ENCODE measurements at places on chromosomes 6 and 20.

- DNase-seq, result no peak
These were observed 48.9 kb downstream of the WDR27 start for GRCh38 chr6:169652896-169653295.

DNA sequence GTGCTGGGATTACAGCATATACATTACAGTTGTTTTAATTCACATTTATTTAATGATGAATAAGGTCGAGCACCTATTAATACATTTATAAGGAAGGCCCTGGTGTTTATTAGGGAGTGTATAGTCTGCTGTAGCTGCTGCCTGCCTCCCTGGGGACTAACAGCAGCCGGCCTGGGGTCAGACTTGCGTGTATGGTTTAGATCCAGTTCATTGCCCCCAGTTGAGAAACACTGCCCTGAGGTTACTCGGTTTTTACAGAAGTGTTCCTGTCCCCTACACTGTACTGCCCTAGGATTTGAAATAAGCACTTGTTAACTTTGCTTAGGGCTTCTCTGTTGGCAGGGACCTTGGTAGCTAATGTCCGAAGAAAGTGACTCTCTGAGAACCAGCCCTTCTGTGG lies 4.0 kb downstream of the TTPAL start:
- no peak for DNase-seq

- no peak for DNase-seq
These were observed 1.4 kb downstream of the LAMP5 start for GRCh38 chr20:9515741-9516233.

- DNase-seq, result no peak
These were observed 586.8 kb upstream of the JAG1 start for GRCh38 chr20:11260611-11261010.

- DNase-seq, result no peak
These were observed 196.0 kb downstream of the BTBD3 start for GRCh38 chr20:12113468-12114371.

- peak; percentile 42 for DNase-seq
These were observed 69.1 kb upstream of the PBOV1 start for GRCh38 chr6:138287144-138287955.

DNA sequence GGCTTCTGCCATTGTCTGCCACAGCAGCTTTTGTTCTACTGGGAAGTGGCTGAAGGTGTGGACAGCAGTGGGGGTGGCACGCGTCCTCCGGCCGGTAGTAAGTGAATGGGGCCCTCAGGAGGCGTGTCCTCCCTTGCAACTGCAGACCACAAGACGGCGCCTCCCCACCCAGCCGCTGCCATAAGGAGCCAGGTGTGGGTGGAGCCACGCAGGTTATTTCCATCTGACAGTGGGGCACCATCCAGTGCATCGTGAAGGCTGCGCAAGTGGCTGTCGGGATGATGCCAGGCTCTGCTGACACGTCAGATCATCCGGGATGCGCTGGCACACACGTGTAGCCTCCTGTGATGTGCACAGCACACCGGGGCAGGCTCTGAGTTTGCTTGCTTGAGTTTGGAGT lies 379.7 kb downstream of the CDH4 start:
- DNase-seq, result no peak

DNA sequence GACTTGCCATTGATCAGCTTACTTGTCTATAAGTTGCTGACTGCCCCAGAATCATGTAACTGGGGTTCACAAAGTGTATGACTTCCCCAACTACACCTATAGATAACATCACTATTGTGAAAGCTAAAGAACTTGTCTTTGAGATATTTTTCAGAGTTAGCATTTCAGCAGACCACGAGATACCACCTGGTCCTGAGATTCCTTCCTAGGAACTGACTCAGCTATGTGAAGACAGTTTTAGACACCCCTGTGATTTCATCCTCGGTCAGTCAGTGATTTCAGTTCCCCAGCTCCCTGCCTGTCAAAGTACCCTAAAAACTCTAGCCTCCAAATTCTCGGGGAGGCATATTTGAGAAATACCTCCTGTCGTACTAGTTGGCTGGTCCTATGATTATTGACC lies 62.4 kb downstream of the TXNDC5 start:
- DNase-seq, result no peak

- DNase-seq, result no peak
These were observed 345.2 kb upstream of the RSPO3 start for GRCh38 chr6:126773112-126773805.

GRCh38 chr20:50194831-50195523 lies 4.3 kb downstream of the CEBPB start:
- no peak for DNase-seq

DNA sequence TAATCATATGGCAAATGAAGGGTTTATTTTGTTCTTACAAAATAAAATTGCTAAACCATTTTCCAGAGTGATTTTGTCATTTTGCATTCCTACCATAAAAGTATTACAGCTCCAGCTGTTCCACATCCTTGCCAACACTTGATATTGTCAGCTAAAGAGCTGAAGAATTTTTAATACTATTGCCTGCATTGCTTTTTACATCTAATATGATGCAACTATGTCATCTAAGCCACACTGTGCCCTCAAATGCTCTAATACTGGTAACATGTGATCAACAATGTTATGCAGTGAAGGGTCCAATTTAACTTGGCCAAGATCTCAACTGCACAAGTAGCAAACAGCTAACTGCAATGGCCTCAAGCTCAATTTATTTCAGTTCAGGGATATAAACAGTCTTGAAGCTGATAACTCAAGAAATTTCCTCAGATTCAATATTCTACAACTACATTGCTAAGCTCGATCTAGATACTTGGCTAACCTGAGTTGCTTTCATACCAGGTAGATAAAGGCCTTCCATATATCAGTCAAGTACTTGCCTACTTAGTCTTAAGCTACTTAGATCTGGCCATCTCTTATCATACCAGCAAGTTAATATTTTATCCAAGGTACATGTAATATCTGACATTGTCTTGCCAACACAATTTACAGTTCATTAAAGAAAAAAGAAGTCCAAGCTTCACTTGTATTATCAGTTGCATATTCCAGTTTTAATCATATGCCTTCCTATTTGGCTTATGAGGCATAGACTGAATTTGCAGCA lies 17.0 kb downstream of the AKIRIN2 start:
- DNase-seq, result no peak

GRCh38 chr6:164303102-164303964 lies 888.8 kb downstream of the QKI start:
- DNase-seq, result no peak

DNA sequence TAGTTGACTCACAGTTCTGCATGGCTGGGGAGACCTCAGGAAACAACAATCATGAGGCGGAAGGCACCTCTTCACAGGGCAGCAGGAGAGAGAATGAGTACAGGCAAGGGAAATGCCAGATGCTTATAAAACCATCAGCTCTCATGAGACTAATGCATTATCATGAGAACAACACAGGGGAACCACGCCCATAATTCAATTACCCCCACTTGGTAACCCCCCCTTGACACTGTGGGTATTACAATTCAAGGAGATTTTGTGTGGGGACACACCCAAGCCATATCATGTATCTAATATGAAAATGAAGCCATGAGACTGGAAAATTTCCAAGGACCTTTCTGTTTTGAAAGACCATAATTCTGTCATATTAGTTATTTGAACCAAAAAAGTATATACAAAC lies 342.4 kb upstream of the PLCB4 start:
- DNase-seq, result no peak

- no peak for DNase-seq
These were observed 3.5 kb upstream of the APOBEC2 start for GRCh38 chr6:41049521-41049920.

DNA sequence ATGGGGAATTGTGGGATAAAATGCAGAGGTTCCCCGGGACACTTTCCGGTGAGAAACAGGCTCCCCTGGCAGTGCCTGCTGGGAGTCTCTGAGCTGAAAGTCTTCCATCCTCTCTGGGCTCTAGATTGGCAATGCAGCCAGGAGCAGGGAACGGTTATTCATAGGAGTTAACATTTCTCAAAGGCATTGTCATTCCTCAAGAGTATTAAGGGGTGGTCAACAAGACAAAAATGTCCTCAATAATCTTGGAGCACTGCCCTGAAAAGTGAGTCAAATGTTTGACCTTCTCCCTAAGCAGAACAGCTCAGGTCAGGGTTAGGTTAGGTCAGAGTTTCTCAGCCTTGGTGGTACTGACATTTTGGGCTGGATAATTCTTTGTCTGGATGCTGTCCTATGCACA lies 13.2 kb downstream of the BPIFB1 start:
- no peak for DNase-seq

DNA sequence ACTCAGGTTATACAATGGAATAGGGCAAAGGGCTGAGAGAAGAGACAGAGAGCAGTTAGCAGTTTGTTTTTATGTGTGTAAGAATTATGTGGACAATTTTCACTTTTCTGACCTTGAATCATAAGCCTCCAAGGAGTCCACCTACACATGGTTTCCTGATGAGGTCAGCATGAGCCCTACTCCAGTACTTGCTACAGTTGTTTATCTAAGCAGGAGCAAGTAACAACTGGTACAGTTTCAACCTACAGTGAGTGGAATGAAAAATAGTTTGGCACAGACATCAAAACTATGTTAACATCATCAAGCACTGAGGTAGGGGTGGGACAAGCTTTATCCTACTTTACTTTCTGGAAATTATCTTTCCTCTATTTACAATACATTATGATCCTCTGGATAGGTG lies 426.7 kb upstream of the ID4 start:
- DNase-seq, result no peak

- no peak for DNase-seq
These were observed 13.5 kb upstream of the BAG2 start for GRCh38 chr6:57158658-57159057.

- DNase-seq, result no peak
These were observed 498.9 kb downstream of the BCKDHB start for GRCh38 chr6:80605165-80605989.

DNA sequence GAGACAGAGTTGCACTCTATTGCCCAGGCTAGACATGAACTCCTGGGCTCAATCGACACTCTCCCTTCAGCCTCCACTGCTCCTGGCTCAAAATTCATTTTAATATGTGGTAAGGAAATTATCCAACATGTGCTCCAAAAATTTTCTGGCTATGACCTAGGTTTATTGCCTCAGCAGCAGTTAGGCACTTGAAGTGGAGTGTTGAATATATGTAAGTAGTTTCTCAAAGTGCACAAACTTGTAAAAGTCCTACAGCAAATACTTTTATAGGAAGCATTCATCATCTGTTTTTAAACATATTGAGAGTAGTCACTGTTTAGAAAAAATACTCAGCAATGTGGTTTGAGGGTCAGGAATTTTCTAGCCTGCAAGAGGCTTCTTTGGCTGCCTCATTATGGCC lies 13.2 kb downstream of the FILIP1 start:
- DNase-seq, result no peak

GRCh38 chr20:53713328-53714056 lies 119.9 kb upstream of the ZNF217 start:
- no peak for DNase-seq

- DNase-seq, result no peak
These were observed 197.4 kb upstream of the MOCS1 start for GRCh38 chr6:40131675-40132074.

DNA sequence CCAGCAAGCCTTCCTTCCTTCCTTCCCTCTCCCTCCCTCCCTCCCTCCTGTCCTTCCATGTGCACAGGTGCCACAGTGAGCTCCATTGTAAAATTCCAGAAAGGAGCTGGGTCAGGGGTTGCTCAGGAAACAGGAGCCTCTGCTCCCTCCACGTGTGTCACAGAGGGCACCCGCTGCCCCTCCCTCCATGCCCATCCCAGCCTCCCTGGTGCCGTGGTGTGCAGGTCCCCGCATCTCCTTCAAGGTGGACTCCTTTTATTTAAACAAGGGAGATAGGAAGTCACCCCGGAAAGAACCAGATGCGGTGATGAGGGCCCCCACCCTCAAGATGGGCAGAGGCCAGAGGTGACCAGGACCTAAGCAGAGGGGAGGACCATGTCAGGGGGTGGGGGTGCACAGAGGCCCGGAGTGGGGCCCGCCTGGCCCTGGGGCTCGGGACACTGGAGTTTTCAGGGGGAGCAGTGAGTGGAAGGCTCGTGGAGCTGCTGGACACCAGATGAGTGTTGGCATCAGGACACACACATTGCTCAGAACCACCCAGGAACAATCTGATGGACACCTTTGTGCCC lies 85.4 kb downstream of the DHX35 start:
- no peak for DNase-seq

DNA sequence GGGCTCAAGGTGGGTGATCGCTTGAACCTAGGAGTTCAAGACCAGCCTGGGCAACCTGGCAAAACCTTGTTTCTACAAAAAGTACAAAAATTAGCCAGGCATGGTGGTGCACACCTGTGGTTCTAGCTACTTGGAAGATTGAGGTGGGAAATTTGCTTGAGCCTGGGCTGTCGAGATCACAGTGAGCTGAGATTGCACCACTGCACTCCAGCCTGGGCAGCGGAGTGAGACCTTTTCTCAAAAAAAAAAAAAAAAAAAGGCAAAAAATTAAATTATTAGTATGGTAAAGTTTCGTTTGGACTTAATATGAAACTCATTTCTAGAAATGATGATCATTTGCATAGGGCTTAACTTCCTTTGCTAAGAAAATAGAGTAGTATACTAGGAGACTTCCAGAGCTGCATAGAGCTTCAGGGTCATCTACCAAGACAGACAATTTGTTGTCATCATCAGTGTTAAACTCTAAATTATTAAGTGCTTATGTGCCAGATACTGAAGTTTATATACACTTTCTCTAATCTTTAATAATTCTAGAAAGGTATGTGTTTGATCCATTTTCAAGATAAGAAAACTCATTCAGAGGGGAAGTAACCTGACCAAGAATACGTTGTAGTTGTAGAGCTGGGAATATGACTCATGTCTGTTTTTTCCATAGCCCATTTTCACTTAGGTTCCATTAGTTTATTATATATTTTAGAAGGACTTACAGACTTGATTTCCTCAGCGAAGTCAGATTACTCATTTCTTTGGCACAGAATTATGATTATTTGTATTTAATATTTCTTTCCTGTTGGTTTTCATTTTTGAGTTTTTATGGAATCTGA lies 84.5 kb downstream of the SLC16A10 start:
- no peak for DNase-seq

DNA sequence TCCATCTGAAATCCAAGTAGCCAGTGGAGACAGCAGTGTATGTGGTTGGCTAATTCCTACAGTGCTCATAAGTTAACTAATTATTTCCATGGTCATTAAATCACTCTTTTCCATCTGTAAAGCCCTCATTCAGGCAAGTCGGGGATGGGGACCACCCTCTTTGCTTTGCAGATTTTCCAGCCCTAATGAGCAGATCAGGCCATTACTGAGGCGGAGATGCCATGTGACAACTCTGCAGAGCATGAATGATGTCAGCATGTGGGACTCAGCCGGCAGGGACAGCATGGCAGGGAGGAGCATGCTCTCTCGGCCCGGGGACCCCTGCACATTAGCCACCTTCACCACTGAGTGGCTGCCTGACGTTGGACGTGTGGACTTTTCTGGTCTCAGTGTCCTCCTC lies 623.3 kb upstream of the CDH4 start:
- DNase-seq, result no peak
